ENCODE measurements at places on chromosomes 3 and 15.

DNA sequence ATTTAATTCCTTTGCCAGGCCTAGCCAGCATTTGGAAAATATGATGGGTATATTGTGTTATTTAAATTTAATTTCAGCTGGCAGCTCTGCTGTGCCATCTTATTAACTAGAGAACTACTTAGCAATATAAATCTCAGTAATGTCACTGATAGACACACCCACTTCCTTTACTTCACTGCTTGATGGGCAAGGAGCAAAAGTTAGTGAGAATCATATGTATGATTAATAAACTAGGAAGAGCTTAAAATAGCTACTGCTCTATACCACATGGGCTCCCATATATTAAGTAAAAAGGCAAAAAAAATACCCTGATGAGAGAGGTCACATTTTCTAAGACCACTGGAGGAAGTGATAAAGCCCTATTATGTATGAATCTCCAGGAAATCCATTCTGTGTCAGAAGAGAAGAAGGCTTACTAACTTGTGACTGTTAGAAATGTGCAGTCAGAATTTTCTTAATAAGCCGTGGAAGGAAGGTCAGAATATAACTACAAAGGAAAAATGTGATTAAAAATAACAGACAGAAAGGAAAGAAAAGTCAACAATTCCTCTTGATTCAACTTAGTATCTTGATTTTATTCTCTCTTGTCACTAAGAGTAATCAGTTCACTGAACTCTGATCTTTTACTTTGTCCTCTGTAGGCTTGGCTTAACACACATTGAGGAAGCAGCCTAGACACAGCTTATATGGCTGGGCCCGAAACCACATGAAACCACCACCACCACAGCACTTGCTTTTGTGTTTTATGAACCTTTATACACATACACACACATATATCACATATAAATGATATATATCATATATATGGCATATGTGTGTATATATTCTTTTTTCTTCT lies 1233.9 kb upstream of the ALCAM start:
- no peak for DNase-seq

DNA sequence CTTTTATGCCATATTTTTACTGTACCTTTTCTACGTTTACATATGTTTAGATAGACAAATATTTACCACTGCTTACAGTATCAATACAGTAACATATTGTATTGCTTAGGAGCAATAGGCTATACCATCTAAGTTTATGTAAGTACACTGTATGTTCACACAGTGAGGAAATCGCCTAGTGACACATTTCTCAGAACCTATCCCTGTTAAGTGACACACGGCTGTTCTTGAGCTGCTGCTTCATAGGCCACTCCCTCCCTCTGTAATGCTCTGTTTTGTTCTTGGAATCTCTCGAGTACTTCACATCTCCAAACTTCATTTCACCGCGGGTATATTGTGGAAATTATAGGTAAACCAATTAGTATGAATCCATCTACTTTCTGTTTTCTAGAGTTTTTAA lies 13.4 kb upstream of the SELENOT start:
- DNase-seq = no peak

DNA sequence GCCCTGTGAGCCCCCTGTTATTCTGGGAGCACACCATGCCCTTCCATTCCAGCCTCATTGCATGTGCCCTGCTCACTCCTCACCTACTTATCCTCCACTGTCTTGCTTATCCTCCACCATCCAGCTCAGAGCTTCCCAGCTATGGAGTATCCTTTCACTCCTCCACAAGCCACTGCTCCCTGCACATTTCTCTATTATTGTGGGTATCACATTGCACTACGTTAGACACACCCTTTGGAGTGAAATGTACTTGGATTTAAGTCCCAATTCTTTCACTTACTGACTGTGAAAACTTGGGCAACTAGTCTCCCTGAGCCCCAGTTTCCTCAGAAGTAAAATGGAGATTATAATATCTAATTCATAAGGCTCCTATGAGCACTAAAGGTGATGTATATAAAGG lies 4.3 kb downstream of the MASP1 start:
- no peak for DNase-seq

GRCh38 chr3:94671078-94671477 lies 608.2 kb downstream of the NSUN3 start:
- no peak for DNase-seq

- DNase-seq = no peak
Measured at GRCh38 chr3:12829886-12830784, 11.2 kb downstream of the RPL32 start.

GRCh38 chr3:27677565-27677964 lies 44.6 kb downstream of the EOMES start:
- DNase-seq = no peak

GRCh38 chr15:72199721-72200212 lies 2.2 kb upstream of the GRAMD2A start:
- peak; percentile 13 for DNase-seq

- peak; percentile 12 for DNase-seq
Measured at GRCh38 chr3:160449636-160450598, at the start of gene TRIM59. TSS of gene TRIM59 (minus strand) at chr3:160449786. CDS start at chr3:160439183, 10,603 bp downstream.

DNA sequence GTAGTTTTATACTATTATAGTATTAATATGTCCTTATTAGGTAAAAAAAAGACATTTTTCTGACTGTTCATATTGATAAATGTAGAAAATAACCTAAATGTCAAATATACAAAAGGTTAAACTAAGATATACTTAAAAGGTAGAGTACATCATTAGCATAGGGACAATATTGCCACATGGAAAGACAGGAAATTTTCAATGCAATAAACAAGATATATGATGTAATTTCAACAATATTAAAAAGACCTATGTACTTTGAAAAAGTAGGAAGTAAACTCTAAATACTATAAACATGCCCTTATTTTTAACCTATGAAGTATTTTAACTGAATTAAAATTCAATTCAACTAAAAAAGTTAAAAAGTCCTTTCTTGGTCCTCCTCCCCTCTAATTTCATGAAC lies 1.9 kb downstream of the SPG11 start:
- no peak for DNase-seq

GRCh38 chr15:58095415-58095814 lies 29.9 kb upstream of the ALDH1A2 start:
- DNase-seq = no peak

DNA sequence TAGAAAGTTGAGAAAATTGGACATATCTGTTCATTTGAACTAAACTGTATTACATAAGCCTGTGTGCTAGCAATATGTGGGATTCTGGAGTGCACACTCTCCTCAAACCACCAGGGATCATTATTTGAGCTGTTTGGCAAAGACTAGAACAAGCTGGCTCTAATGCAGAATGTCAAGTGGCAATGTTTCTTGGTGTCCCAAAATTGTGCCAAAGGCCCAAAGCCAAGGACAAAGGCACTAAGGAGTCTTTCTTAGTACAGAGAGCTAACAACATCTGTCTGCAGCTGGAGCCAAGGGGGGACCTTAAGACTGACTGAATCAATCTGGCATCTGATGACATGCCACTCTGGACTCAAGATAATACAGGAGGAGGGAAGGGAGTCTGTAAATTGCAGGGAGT lies 76.7 kb upstream of the STRIT1 start:
- no peak for DNase-seq

DNA sequence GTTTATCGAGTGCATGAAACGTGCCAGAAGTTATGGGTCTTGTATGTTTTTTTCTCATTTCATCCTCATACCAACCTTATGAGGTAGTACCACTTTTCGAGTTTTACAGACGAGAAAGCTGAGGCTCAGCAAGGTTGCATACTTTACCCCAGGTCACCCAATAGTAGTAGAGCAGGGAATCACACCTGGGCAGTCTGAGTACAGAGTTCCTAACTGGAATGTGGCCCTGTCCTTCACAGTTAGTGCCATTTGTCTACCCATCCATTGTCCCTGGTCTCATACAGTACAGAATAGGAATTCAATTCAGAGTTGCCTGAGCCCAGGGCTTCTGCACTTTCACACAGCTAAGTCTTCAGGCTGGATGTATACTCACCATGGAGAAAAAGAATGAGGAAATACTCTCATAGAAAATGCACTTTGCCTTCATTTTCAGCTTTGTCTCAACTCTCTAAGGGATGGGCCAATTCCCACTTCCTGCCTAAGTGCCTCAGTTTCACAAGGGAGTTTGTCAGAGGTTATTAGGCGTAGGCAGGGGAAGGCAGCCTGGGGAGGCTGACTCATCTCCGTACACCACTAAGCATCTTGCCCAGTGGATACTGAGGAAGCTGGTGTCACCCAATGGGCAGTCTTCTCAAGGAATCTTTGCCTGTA lies 93.2 kb downstream of the TMEM212 start:
- DNase-seq = no peak

GRCh38 chr3:64548200-64548889 lies 139.5 kb downstream of the ADAMTS9 start:
- no peak for DNase-seq

GRCh38 chr3:127987309-127987995 lies 64.8 kb upstream of the SEC61A1 start:
- DNase-seq = no peak

- no peak for DNase-seq
Measured at GRCh38 chr3:170055209-170055608, 17.4 kb downstream of the GPR160 start.

DNA sequence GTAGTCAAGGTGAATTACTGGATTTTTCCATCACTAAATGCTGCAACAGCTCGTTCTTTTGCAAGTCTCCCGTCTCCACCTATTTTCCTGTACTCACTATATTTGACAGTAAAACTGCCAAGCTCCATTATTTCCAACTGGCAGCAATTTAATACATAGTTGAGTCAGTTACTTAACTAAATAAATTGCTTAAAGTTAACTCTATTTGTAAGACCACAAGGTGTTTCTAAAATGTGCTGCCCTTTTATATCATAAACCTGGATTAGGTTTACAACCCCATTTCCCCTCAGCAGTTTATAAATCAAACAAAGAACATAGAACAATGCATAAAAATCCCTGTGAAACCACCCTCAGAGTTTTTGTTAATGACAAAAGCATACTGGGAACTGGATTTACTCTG lies 211.4 kb upstream of the DPH6 start:
- DNase-seq = peak; percentile 71

DNA sequence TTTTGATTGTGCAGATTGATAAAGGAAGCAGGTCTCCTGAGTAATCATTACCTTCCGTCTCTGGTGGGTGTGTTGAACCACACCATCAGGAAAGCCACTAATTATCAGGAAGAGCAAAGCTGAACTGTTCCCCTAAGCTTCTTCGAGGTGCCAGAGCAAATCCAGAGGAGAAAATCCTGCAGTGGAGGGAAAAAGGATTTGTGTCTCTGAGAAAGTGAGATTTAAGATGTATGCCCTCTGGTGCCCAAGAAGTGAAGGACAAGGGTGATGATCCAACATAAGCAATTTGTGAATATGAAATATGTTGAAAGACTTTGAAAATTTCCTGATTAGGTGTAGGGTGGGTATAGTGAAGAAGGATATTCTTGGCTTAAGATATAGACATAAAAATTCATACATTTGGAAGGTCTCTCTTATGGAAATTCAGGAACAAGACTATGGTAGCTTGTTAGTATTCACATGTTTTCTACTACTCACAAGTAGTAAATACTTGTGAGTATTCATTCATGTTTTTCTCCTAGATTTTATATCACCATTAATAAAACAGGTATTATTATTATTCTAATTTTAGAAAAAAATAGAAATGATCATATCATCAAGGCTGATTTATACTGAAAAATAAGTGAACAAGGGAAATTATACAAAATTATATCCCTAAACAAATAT lies 34.8 kb downstream of the COMMD2 start:
- DNase-seq = peak; percentile 49

DNA sequence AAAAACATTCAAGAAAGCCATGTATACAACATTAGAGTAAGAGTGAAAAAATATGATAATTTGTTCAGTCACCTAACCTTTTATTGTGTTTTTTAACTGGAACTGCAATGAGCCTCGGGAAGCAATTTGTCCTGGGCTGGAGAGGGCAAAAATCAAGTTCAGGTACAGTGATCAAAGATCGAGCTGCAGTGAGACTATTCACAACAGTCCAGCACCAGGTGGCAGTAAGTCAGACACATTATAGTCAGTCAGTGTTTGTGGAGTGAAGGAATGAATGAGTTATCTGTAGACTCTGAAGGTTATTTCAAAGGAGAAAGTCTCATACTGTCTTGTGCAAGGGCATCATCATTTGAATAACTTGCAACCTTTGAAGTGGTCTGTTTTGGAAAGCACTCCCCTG lies 116.6 kb downstream of the CHDH start:
- DNase-seq = no peak

DNA sequence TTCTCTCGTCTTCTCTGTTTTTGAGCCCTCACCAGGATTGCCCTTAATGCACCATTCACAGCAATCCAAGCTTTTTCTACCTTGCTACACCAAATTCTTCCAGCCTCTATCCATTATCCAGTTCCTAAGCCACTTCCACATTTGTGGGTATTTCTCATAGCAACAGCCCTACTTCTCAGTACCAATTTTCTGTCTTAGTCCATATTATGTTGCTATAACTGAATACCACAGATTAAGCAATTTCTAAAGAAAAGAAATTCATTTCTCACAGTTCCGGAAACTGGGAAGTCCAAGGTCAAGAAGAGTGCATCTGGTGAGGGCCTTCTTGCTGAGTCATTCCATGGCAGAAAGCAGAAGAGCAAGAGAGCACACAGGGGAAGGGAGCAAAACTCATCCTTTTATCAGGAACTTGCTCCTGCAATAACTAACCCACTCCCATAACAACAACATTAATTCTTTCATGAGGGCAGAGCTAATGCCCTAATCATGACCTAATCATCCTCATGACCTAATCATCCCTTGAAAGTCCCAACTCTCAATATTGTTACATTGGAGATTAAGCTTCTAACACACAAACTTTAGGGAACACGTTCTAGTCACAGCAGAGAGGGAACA lies 9.7 kb upstream of the EIF1B start:
- DNase-seq = no peak

DNA sequence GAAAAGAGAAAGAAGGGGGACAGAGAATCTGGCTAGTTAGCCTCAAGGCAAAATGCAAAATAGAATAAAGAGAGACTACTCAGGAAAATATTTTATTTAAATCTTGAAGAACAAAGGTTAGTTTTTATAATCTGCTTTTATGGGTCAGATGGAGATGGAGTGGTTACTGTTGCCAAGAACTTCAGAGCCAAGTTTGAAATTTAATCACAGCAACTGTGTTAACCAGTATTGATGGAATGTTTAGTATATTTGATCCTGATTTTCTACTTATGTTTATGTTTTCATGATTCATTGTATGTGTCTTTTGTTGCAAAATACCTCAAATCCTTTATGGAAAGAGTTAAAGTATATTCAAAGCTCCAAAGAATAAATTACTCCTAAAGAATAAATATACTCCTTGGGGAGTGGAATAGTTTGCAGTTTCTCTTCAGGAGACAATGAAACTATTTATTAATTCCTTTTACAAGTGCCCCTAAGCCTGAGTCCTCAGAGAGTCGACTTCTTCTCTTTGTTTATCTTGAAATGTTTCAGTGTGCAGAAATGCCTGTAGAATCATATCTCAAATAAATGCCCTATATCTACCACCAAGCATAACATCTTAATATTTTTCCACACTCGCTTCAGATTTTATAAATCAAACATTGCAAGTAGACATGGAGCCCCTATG lies 60.9 kb upstream of the THSD4 start:
- DNase-seq = no peak

DNA sequence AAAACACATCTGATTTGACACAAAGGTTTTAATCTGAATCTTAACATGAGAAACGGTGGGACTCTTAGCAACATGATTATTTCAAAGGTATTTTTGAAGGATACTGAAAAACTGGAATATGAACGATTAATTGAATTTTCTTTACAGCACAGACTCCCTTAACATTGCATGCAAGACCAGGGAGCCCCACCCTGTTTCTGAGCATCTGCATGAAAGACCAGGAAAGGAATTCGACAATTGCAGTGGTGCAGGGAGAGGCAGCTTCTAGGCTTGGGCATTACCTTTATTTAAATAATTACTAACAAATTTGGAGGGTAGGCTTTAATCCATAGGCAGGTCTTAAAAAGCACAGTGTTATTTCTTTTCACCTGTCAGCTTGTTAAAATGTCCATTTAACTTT lies 240.6 kb upstream of the TOPAZ1 start:
- no peak for DNase-seq
